Fibroblast of gingiva (primary cell): ENCODE measurements at places on chromosomes 7 and 10.

- DNase-seq = no peak
Measured at GRCh38 chr10:126229686-126230085, 158.6 kb downstream of the ADAM12 start.

DNA sequence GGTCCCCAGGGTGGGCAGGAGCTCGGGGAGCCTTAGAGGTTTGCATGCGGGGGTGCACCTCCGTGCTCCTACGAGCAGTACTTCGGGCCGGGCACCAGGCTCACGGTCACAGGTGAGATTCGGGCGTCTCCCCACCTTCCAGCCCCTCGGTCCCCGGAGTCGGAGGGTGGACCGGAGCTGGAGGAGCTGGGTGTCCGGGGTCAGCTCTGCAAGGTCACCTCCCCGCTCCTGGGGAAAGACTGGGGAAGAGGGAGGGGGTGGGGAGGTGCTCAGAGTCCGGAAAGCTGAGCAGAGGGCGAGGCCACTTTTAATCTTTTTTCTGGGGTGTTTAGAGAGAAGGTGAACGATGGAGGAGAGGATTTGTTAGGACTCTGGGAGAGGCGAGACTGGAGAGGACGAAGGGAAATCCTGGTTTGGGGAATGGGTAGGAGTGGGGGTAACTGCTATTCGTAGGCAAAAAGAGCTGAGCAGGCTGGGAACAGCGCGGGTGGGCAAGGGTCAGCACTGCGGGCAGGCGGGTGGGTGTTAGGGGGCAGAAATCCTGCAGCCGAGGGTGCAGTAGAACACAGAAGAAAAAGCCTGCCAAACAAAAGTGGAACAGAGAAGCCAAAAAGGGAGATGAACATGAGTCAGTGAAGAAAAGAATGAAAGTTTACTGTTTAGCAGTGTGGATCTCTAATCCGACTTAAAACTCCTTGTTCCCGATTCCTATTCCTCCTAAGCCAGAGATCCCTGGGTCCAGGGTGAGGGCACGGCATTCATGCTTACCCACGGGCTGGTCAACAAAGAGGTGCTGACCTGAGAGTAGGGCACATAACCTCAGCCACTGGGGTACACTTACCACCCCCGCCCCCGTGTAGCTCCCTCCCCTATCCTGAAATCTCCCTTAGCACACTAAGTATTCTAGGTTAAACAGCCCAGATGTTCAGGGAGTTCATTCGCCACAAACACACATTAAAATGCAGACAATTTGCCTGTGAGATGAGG, 26.9 kb downstream of the PRSS2 start:
- DNase-seq = no peak

GRCh38 chr10:9645404-9645803, 1372.3 kb upstream of the CELF2 start:
- DNase-seq = no peak

DNA sequence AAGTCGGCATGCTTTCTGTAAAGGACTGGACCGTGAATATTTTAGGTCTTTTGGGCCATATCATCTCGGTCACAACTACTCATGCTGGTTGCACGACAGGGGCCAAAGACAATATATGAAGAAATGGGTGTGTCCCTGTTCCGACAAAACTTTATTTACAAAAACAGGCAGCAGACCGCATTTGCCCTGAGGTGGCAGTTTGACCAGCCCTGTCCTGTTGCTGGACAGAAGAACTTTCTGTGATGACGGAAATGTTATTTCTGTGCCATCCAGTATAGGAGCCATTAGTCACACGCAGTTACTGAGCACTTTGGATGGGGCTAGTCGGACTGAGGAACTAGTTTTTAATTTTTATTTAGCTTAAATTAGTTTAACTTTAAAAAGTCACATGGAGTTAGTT, 112.8 kb upstream of the CARD11 start:
- DNase-seq = no peak

DNA sequence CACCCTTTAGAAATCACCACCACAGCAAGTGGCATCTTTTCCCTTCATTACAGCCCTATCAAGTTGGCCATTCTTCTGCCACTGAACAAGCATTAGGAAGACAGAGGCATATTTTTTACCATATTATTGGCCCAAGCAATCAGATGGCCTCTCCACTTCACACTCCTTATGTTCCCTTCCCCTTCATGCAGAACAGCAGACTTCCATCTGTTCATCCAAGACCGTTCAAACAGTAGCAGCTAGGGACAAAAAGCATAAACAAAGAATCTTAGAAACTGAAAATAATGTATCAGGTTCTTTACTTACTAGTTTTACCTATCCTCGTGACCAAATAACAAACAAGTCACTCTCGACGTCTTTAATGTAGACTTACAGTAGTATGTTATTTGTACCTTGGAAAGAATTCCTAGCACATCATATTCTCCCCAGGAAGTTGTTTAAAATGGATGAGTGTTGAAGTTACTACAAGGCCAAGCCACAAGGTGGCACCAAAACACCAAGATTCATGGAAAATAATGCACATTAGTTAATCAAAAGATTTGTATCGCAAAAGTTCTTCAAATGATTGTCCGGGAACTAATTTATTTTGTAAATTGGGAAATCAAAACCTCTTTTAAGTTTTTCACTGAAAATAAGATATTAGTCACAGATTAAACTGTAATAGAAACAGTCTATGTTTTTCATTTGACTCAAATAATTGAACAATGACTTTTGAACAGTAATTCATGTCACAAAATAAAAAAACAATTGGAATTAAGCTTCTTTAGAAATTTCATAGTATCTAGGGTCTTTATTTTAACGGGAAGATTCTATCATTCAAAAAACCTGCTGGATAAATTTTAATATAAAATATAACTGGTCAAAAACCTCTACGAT, 112.1 kb downstream of the VPS41 start:
- DNase-seq = peak; percentile 47

DNA sequence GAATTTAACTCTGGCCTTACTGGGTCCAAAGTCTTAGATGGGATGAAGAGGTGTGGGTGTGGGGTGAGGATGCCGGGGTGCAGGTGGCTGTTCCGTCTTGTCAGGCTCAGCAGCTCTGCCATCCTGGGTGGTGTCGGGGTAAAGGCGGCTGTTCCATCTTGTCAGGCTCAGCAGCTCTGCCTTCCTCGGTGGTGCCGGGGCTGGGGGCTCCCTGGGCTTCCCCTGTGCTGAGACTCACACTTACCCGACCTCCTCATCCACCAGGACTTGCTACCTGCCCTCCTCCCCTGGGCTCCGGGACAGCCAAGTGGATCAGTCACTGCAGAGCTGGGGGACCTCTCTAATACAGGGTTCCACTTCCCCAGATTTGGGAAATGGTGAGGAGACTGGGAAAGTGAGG, 244.3 kb upstream of the SHH start:
- DNase-seq = no peak

DNA sequence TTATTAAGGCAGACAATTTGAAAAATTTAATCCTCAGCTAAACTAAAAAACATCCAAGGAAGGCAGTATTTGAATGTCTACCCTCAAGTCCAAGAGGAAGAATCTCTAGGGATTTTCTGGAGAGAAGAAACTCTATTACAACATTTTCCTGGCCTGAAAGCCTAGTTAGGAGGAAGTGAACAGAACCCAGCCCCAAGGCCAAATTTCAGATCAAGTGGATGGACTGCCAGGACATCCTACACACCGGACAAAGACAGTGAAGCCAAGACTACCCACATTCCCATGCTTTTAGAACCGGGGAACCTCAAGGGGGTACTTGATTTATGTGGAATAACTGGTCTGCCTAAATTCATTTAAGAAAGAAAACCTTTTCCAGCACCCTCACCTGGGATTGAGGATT, 108.9 kb upstream of the MEOX2 start:
- DNase-seq = peak; percentile 31

- DNase-seq = no peak
Measured at GRCh38 chr10:627032-627992, 62.2 kb downstream of the DIP2C start.

- no peak for DNase-seq
Measured at GRCh38 chr10:70369498-70370018, 12.9 kb downstream of the LRRC20 start.

- DNase-seq = no peak
Measured at GRCh38 chr10:126640401-126640800, 30.1 kb downstream of the C10orf90 start.

GRCh38 chr7:141231018-141231792, 157.3 kb downstream of the TMEM178B start:
- DNase-seq = no peak

DNA sequence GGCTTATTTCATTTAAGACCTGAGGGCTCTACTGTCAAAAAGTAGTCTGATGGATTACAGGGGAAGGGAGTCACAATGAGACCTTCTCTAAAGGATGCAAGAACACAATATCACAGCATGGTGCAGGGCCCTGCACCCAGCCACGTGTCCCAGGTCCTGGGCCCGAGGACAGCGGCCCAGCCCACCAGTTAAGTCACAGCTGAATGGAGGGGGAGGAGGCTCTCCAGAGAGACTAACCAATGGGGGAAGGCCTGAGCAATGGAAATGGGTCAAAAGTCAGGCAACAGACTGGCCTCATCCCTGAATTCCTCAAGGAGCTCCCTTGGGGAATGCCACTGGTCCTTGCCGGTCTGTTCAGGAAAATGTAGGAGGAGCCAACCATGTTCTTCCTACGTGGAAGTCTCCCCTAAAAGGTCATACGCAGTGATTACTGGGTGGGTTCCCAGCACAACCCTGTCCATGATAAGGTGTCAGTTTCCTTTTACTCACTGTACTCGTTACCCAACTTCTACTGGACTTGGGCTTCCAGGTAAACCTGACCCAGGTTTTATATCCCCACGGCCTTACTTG, 28.3 kb downstream of the CCDC3 start:
- no peak for DNase-seq
